ENCODE measurements at places on chromosomes 7 and 10. TPM values are rescaled to one million over a fixed set of nuclear protein-coding genes. Genes with fewer than 3 reads are reported as not detected.

The FEZF1 gene
- polyA plus RNA-seq, result not detected

The EBLN1 gene
- polyA plus RNA-seq, result not detected

The AGR2 gene
- polyA plus RNA-seq, result not detected

The PTF1A gene
- polyA plus RNA-seq, result not detected

The ANKRD61 gene
- polyA plus RNA-seq, result not detected

The KNDC1 gene
- not detected for polyA plus RNA-seq

The LIPN gene
- 0.39 TPM for polyA plus RNA-seq

The BLNK gene
- polyA plus RNA-seq, result not detected

- DNase-seq, result no peak
Observed at GRCh38 chr7:98668255-98668654, 51.2 kb downstream of the NPTX2 start.

DNA sequence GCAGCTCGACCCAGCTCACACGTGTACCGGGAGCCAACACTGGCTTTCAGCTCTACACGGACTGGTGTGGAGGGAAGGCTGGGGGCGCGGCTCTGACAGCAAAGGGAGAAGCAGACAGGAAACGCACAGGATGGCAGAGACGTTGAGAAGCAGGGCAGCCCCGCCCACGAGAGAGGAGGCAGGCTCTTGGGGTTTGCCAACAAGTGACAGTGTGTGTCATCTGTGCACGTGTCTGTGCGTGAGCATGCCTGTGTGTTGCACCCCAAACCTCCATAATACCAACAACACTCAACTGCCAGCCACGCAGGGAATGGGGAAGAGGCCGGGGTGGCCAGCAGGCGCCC, 64.4 kb upstream of the PDGFA start:
- peak; percentile 86 for DNase-seq

DNA sequence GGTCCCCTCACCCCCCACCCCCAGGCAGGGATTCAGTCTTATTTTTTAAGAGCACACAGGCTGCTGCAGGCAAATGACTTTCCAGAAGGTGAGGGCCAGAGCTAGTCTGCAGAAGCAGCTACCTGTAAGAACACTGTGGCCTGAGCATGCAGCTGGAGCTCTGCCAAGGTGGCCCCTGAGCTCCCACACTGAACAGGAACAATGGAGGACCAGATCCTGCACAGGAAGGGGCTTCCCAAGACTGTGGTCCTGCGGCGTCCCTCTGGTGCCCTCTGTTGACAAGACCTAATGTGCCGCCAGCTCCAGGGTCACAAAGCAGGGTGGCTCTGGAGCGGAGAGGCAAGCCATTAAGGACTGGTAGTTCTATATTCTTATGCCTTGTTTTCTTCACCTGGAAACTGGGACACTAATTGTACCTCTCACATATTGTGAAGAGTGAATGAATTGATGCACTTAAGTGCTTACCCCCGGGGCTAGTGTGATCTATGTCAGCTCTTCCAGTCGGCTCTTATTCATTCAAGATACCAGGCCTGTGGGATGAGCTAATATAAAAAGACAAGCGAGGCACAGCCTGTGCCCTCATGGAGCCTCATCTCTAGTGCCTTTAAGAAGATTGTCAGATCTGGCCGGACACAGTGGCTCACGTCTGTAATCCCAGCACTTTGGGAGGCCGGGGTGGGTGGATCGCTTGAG, 8.0 kb upstream of the BEND7 start:
- DNase-seq, result no peak

GRCh38 chr10:15783941-15784636, 64.4 kb upstream of the ITGA8 start:
- no peak for DNase-seq

- no peak for DNase-seq
Observed at GRCh38 chr10:1853801-1854200, 116.5 kb upstream of the ADARB2 start.

DNA sequence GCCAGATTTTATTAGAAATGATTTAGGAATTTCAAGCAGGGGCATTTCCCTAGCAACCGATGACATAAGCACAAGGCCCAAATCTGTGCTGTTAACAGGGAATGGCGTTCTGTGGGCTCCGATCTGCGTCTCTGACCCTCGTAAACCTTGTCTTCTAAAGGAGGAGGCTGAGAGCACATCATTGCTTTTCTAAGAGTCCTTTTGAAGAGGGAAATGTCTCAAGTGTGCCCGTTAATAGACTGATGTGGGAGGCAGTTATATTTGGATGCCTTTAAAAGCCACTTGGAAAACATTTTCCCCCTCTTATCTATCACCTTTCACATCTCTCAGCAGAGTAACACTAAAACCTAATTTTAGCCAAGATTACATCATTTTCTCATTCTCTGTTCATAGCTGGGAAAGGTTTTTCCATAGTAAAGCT, 424.1 kb upstream of the GALNT17 start:
- no peak for DNase-seq

DNA sequence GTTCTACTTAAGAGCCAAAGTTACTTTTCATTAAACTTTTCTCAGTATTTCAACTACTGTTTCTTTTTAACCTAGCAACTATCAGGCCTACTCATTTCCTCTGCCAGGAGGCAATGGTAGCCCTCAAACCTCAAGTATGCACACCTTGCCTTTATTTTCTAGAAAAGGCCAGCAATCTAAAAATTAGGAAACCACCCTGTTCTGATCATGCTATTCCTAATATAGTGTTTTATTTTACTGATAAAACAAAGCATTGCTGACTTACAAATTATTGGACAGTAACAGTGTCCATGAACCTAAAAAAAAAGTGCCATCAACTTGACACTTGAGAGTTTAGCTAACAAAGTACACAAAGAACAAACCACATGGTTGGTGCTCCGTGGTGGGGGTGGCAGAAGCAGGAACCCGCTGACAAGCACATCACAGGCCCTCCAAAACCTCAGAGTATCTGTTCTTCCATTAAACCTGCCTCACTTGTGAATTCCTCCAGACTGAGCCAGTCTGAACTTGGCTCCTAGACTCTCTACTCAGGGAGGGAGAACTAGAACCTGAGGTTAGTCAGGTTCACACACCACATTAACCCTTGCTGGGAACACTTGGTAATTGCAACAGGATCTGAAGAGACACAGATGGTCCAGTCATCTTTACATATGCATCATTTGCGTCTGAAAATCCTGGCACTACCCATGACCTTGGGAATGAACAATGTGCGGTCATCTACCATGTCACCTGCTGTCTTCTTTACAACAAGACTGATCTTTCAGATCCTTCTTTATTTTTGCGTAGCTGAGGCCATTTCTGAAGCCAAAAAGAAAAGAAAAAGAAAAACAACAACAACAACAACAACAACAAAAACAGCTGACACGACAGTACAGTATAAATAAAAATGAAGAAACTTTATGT, 31.9 kb downstream of the PIP4K2A start:
- DNase-seq, result peak; percentile 80

DNA sequence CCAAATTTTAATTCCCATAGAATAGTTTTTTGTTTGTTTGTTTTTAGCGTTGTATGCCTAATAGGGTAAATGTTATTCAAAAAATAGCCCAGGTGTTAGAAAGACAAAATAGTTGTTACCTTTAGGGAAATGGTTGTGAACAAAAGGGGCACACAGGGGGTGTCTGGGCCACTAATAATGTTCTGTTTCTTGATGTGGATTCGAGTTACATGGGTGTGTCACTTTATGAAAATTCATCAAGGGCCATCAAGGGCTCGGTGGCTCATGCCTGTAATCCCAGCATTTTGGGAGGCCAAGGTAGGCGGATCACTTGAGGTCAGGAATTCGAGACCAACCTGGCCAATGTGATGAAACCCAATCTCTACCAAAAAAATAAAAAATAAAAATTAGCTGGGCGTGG, 531.8 kb upstream of the C7orf33 start:
- no peak for DNase-seq

- no peak for DNase-seq
Observed at GRCh38 chr10:128431083-128431482, 304.9 kb upstream of the MKI67 start.

- no peak for DNase-seq
Observed at GRCh38 chr7:65832281-65832680, 40.6 kb upstream of the VKORC1L1 start.

DNA sequence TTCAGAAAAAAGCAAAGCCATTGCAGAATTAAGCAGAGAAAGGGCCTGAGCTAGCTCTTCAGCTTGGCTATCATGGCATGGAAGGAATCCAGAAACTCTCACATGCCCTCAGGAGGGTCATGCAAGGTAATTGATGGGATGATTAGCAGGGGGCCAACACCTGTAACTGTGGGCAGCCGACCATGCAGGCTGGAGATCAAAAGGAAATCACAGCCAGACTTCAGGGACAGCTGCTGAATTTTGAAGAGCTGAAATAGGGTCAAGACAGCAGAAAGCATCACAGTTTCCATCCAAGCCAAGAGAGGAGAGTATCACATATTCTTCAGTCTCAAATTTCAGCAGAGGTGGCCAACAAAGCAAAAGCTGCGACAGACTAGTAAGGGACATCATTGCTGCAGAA, 239.6 kb upstream of the STEAP1 start:
- DNase-seq, result no peak

- no peak for DNase-seq
Observed at GRCh38 chr7:968205-969105, 6.9 kb downstream of the COX19 start.
